Large intestine (tissue), 12 donors: ENCODE measurements at places on chromosomes 6 and 20. TPM values are rescaled to one million over a fixed set of nuclear protein-coding genes. Genes with fewer than 3 reads are reported as not detected.

DNA sequence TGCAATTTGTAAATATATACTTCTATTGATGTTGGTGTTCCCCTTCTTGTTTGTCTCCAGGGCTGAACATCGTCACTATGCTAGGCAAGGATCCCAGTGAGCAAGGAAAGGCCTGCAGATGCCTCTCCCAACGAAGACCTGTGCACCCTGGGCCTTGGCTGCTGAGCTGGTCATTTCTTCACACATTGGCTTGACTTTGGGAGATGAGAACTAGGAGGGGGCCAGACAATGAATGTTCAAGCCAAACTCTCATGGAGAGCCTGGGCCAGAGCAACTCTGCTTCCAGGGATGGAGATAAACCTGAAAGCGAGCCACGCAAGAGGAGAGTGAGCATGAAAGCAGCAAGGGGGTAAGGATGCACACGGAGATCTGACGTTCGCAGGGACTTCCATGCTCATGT lies 104.0 kb downstream of the CLIC5 start:
- no peak for DNase-seq

The HAO1 gene
- polyA plus RNA-seq: not detected

GRCh38 chr6:150598401-150598800 lies 1.3 kb upstream of the PLEKHG1 start:
- DNase-seq: no peak

DNA sequence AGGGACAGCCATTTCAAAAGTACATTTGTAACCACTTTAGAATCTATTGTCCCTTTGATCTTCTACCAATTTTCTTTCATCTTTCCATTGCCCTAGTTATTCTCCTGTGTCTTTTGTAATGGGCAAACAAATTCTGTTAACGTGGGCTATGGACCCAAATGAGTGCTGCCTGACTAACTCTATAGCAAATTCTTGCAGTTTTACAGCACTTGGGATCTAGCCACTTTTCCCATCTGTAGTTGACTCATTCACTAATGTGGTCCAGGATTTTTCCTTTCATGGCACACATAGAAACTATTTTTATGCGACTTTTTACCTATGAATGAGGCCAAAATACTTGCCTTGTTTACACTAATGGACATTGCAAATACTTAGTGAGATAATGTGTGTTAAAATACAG lies 52.0 kb downstream of the GRIK2 start:
- DNase-seq: no peak

- DNase-seq: no peak
Observed at GRCh38 chr6:152598901-152599537, 38.1 kb downstream of the SYNE1 start.

DNA sequence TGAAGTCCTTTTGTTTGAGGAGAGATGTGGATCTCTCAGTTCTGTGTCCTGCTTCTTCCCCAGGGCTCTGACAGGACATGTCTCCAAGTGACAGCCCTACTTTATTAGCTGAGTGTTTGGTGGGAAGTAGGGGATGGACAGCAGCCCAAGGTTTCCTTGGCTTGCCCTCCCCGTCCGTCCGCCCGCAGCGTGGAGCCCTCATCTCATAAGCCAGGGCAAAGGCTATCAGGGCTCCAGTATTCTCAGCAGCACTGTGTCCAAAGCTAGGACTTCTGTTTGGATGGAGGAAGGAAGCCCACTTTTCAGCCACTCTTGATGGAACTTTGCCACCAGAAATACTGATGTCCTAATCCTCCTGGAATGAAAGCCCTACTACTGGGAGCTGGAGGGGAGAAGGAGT lies 13.6 kb downstream of the CDC5L start:
- DNase-seq: no peak

DNA sequence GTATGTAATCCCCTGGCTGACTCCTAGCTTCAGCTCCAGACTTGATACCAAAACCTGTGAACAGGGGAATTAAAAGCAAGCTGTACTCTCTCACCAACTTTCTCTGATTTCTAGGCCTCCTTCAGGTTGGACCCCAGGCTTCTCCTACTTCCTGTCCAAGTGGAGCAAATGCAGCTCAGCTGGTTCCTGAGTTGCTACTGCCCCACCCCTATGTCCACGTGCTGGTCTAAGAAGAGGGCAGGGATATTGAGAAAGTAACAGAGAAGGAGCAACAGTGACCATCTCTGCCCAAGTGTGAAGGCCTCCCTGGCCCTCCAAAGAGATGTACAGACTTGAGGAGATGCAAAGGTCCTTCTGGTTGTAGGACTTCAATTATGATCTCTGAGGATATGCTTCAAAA lies 188.3 kb upstream of the MCHR2 start:
- no peak for DNase-seq

The MDFI gene
- polyA plus RNA-seq: 22.1 TPM

The LAMP5 gene
- 4.6 TPM for polyA plus RNA-seq

The FIG4 gene
- 15.1 TPM for polyA plus RNA-seq

- no peak for DNase-seq
Observed at GRCh38 chr20:40810332-40811000, 121.4 kb upstream of the MAFB start.

The RRAGD gene
- 60.9 TPM for polyA plus RNA-seq

The DEFB115 gene
- not detected for polyA plus RNA-seq

GRCh38 chr6:9795880-9796279 lies 619.0 kb downstream of the TFAP2A start:
- no peak for DNase-seq

The LAMA2 gene
- 5.4 TPM for polyA plus RNA-seq

The STX11 gene
- polyA plus RNA-seq: 2.6 TPM

DNA sequence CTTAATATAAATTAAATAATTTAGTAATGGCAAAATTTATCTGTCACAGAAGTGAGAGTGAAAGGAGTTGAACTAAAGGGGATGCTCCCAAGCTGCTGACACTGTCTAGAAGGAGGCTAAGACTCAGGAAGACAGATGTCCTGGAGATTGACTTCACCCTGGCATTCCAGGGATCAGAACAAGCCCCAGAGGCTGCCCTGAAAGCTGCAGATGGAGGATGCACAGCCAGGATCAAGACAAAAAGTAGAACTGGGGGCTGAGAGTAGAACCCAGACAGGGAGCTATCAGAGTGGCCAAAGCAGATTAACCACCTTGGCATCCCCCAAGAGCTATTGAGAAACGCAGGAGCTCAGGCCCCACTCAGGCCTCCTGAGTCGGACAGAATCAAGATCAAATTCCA lies 189.2 kb upstream of the PLCB4 start:
- DNase-seq: no peak

The TXLNB gene
- 1.2 TPM for polyA plus RNA-seq
